Epithelial cell of proximal tubule (primary cell): ENCODE measurements at places on chromosomes 1 and 21. TPM values are rescaled to one million over a fixed set of nuclear protein-coding genes. Genes with fewer than 3 reads are reported as not detected.

GRCh38 chr1:86648255-86648654 is 56.1 kb upstream of the SH3GLB1 start:
- peak; percentile 82 for DNase-seq

- DNase-seq: no peak
Measured at GRCh38 chr1:167774710-167775109, 52.9 kb downstream of the MPZL1 start.

CDKN2C gene
- total RNA-seq: 2.8 and 3.0 TPM in 2 replicates

DNA sequence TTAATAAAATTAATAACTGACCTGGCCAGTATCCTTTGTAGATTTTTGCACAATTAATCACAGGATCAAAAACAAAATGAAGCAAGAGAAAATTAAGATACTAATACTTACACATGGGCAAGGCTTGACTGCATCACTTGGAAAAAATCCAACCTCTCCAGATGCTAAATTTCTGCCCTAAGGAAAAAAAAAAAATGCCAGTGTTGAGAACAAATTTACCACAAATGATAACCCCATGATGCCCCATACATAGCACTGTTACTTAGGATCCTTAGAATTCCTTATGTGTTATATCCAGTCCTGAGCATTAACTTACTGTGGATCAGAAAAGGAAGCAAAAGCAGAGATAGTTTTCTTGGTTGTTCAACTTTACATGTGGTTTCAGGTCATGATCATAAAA is 347.5 kb downstream of the VAV3 start:
- no peak for DNase-seq

COA7 gene
- total RNA-seq: 11.7 and 14.8 TPM in 2 replicates

DNA sequence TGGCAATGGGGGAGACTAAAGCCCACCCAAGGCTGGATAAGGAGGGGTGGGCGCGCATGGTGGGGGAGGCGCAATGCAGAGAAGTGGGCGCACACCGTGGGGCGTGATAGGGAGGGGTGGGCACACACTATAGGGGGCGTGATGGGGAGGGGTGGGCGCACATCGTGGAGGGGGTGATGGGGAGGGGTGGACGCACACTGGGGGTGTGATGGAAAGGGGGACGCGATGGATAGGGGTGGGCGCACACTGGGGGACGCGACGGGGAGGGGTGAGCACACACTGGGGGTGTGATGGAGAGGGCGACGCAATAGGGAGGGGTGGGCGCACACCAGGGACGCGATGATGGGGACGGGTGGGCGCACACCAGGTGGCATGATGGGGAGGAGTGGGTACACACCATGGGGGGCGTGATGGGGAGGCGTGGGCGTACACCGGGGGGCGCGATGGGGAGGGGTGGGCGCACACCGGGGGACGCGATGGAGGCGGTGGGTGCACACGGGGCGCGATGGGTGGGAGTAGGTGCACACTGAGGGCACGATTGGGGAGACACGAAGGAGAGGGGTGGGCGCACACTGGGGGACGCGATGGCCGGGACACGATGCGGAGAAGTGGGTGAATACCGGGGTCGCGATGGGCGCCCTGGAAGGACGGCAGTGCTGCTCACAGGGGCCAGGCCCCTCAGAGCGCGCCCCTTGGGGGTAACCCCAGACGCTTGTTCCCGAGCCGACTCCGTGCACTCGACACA is 929 bp downstream of the SUMO3 start:
- DNase-seq: no peak

- no peak for DNase-seq
Measured at GRCh38 chr1:109113590-109114341, at the start of gene ELAPOR1. Gene ELAPOR1 (plus strand): TSS chr1:109114115. CDS start chr1:109114184, 69 bp downstream.

GRCh38 chr1:14372526-14372925 is 226.0 kb upstream of the KAZN start:
- DNase-seq: no peak

DNA sequence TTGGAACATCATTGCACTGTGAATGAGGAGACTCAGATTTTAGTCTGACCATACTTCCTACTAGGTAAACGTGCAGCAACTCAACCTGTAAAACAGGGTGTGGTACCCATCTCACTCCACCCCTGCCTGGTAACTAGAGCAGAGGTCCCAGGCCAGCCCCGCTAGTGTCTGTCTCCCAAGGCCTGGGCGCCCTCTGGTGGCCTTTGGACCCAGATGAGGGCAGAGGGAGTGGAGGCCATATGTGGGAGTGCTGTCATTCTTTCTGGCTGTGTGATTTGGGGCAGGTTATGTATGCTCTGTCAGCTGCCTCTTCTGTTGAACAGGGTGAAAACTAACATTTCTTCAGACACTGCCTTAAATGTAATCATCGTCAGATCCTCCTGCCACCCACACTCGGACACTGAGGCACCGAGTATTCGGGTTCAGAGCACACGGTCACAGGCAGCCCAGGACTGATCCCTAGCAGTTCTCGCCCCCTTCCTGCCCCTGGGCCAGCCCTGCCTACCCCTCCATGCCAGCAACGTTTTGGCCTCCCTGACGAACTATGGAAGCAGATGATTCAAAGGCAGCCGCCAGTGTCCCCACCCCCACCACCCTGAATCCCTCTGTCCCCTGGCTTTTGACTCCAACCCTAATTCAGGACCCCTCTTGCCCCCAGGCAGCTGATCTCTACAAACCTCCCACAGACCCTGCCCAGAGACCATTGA is 76.0 kb downstream of the CD247 start:
- no peak for DNase-seq

DNA sequence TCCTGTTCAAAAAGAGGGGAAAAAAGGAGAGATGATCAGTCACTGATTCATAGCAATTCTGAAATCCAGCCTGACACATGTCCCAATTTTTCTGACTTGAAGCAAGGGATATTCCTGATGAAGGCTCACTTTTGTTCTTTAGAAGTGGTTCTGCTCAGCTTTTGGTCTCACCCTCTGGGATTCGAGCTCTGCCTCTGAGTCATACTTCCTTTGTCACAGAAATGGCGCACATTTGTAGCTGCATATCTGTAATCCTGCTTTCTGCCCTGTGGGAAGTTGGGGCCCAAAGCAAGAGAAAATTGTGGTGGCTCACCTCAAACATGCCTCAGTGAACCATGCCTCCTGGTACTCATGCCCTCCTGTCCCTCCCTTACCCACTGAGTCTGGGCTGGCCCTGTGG is 22.3 kb upstream of the FAM78B start:
- no peak for DNase-seq

GRCh38 chr1:159939678-159940002 is 5.8 kb downstream of the IGSF9 start:
- DNase-seq: no peak

EPHB2 gene
- 47.8 and 93.6 TPM in 2 replicates for total RNA-seq

RAB3B gene
- 15.8 and 35.5 TPM in 2 replicates for total RNA-seq

- no peak for DNase-seq
Measured at GRCh38 chr1:164678136-164678700, 119.2 kb downstream of the PBX1 start.

- no peak for DNase-seq
Measured at GRCh38 chr21:25586326-25586725, 21.0 kb downstream of the MRPL39 start.

DNA sequence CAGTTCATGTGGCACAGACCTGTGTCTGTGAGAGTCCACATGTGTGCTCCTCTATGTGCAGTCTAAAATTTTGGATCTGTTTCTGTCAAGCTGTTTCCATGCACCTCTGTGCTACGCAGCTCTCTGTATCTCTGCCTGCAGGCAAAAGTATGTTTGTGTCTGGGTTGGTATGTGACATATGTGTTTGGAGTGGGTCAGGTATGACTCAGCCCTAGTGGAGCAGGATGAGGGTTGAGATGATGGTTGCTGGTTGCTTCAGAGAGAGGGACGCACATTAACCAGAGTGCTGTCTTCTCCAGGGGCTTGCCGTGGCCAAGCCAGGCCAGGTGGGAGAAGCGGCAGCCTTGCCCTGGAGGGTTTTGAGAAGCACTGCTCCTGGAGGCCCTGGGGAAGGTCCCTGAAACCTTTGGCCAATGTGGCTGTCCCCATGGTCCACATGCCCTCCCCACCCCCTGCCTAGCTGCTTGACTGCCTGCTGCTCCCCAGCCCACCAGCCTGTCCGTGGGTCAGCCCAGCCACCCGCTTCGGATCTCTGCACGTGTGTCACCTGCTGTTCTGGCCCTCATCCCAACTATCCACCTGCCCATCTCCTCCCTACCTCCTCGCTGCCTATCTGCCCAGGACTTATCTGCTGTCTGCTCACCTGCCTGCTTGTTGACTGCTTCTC is 4.1 kb upstream of the EVA1B start:
- no peak for DNase-seq

DNA sequence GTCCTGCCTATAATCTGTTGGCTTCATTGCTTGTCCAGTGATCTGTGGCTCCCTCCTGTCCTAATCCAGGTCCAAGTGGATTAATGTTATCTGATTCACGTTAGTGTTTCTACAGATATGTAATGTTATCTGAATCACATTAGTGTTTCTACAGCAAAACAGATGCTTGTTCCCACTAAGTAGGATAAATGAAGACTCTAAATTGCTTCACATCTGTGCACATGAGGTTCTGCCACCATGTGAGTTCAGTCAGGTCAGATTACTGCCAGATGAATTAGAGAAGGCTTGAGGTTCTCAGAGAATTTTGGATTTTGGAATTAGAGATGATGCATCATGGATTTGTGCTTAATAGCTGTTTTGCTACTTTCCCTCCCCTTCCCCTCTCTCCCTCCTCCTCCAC is 13.2 kb downstream of the DISC1 start:
- no peak for DNase-seq

ATAD3B gene
- total RNA-seq: 42.8 and 91.2 TPM in 2 replicates

OLFML2B gene
- total RNA-seq: 1.7 and 9.0 TPM in 2 replicates

TEKT2 gene
- 0.29 and 1.6 TPM in 2 replicates for total RNA-seq

DNA sequence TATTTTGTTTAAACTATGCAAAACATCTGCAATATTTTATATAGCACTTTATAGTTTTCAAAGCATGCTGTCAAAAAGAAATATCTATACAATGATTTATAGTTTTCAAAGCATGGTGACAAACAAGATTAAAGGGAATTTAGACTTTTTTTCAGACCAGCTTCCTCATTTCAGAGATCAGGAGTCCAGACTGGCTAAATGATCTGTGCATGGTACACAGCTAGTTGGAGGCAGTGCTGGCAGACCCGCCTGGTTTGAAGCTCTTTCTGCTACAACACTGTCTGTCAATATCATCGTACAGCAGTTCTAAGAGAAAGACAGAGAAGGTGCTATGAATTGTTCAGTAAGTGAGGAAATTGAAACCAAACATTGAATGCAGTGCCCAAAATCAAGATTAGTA is 479.0 kb downstream of the PTBP2 start:
- DNase-seq: no peak

DNA sequence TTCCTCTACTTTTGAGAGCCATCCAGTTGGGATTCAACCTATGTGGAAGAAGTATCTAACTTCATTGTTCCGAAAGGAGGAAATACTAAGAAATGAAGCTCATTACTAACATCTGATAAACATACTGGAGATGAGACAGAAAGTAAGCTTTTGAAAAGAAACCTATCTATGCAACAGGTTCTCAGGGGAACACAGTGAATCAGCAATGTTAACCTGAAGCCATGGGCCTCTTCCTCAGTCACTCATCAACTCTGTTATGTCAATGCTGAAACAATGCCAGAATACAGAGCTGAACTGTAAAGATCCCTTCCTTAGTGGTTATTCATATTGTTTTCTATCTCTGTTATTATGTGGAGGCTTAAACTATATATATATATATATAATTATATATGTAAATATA is 55.5 kb upstream of the ESRRG start:
- DNase-seq: no peak
